ENCODE measurements at places on chromosomes 5 and 9.

DNA sequence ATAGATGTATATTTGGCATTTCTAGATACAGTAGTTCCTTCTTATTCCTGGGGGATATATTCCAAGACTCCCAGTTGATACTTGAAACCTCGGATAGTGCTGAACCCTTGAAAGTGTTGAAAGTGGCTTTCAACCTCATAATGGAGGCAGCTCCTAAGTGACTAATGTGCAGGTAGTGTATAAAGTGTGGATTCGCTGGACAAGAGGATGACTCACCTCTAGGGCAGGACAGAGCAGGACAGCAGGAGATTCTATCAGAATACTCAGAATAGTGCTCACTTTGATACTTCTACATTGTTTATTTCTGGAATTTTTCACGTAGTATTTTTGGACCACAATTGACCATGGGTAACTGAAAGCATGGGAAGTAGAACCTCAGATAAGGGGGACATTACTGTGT, 1138.9 kb upstream of the WWC1 start:
- no peak overlapping the region for H3K4me3 ChIP-seq
- no peak for DNase-seq
- no peak overlapping the region for H3K27ac ChIP-seq
- no peaks in the 10 kb centered on the region for H3K36me3 ChIP-seq

GRCh38 chr9:116700882-116701865, 14.1 kb downstream of the TRIM32 start:
- H3K36me3 ChIP-seq: peaks cover 37% of the 10 kb centered on the region
- no peak for DNase-seq
- no peak overlapping the region for H3K27ac ChIP-seq

- no peak overlapping the region for H3K27ac ChIP-seq
- H3K4me1 ChIP-seq: no peaks in the 10 kb centered on the region
Observed at GRCh38 chr9:138013273-138013672, 135.7 kb downstream of the CACNA1B start.

- H3K36me3 ChIP-seq: no peaks in the 10 kb centered on the region
- H3K27me3 ChIP-seq: no peaks in the 10 kb centered on the region
- no peak overlapping the region for H3K4me3 ChIP-seq
- H3K4me1 ChIP-seq: no peaks in the 10 kb centered on the region
- no peak for DNase-seq
Observed at GRCh38 chr5:170520372-170520771, 16.6 kb downstream of the KCNIP1 start.

- no peak for DNase-seq
- H3K4me3 ChIP-seq: no peak overlapping the region
- peaks cover 39% of the 10 kb centered on the region for H3K36me3 ChIP-seq
- peaks cover 13% of the 10 kb centered on the region for H3K4me1 ChIP-seq
- no peaks in the 10 kb centered on the region for H3K27me3 ChIP-seq
Observed at GRCh38 chr9:35609820-35610163, 4.7 kb downstream of the TESK1 start.

- no peak for DNase-seq
- H3K4me3 ChIP-seq: no peak overlapping the region
- H3K27me3 ChIP-seq: no peaks in the 10 kb centered on the region
Observed at GRCh38 chr5:72137826-72138409, 30.6 kb downstream of the MAP1B start.

- no peaks in the 10 kb centered on the region for H3K27me3 ChIP-seq
- H3K4me3 ChIP-seq: no peak overlapping the region
- no peak overlapping the region for H3K27ac ChIP-seq
- peaks cover 41% of the 10 kb centered on the region for H3K4me1 ChIP-seq
- H3K36me3 ChIP-seq: no peaks in the 10 kb centered on the region
Observed at GRCh38 chr5:149154650-149155049, 13.4 kb downstream of the ABLIM3 start.

DNA sequence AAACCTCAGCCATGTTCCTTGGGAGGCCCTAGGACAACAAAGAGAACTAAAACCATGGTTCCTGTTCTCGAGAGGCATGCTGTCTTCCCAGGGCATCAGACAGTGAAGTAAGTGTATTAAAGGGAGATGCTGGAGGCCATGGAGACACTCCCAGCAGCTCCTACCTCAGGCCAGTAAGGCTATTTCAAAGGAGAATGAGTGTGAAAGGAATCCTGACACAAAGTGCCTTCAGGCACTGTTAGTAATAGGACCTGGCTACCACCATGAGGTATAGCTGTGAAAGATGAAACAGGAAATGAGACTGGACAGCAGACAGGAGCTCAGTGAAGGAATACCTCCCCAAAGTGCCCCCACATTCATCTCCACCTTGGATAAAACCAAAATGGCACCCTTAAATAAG, 71.0 kb downstream of the FANCC start:
- peaks cover 18% of the 10 kb centered on the region for H3K36me3 ChIP-seq
- DNase-seq: no peak
- H3K4me1 ChIP-seq: no peaks in the 10 kb centered on the region

- H3K27me3 ChIP-seq: no peaks in the 10 kb centered on the region
- DNase-seq: no peak
- H3K36me3 ChIP-seq: no peaks in the 10 kb centered on the region
- H3K4me3 ChIP-seq: no peak overlapping the region
Observed at GRCh38 chr5:52139888-52140615, 647.7 kb upstream of the ITGA1 start.

- DNase-seq: no peak
- no peak overlapping the region for H3K4me3 ChIP-seq
- H3K36me3 ChIP-seq: no peaks in the 10 kb centered on the region
- no peaks in the 10 kb centered on the region for H3K27me3 ChIP-seq
- H3K27ac ChIP-seq: no peak overlapping the region
Observed at GRCh38 chr5:125965577-125965976, 457.6 kb upstream of the GRAMD2B start.

Measured in stomach (tissue), 19 donors.